NCI-H2107 (cell line): ENCODE measurements at places on chromosomes 3 and 15.

DNA sequence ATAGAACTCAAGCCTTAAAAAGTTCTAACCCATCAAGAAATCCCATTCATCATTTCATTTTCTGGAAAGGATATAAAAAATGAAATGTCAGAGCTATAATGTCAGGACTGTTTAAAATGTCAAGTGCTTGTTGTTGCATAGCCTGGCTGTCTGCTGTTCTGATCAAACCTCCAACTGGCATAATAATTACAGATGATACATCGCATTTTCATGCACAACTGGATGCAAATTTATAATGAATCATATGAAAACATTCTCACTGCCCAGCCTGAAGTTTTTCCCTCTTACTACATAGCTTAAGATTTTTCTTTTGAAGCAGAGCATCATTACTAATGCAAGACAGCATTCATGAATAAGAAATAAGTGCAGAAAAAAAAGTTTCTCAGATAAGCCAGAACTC is 46.5 kb downstream of the GUCA1C start:
- no peak for DNase-seq

GRCh38 chr15:69145694-69146492 is 14.5 kb upstream of the GLCE start:
- DNase-seq, result no peak

DNA sequence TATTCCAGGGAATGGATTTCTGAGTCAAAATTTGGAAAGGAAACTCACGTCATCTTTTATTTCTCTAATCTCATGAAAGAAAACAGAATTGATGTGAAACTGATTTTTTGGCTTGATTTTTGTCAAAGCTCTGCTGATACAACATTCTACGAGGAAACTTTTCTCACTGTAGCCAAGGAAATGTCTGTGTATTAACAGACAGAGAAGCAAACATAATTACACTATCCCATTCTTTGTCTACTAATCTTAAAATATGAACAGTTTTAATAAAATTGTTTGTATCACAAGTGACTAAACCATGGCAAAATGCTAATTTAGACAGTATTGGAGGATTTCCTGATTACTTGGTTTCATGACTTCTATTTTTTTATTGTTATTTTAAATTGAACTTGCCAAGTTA is 1437.0 kb downstream of the OTOL1 start:
- no peak for DNase-seq

DNA sequence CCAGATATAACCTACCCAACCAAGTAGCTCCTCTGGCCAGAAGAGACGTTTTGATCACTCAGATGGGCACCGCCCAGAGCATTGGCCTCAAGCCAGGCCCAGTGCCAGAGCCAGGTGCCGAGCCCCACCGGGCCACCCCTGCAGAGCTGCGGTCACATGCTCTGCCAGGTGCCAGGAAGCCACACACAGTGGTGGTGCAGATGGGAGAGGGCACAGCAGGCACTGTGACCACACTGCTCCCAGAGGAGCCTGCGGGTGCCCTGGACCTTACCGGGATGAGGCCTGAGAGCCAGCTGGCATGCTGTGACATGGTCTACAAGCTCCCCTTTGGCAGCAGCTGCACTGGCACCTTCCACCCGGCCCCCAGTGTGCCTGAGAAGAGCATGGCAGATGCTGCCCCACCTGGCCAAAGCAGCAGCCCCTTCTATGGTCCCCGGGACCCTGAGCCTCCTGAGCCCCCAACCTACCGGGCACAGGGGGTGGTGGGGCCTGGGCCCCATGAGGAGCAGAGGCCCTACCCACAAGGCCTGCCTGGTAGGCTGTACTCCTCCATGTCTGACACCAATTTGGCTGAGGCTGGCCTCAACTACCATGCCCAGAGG is 19.1 kb upstream of the APEH start:
- peak; percentile 53 for DNase-seq

GRCh38 chr3:45639044-45639392 is 44.5 kb downstream of the LIMD1 start:
- DNase-seq, result no peak

DNA sequence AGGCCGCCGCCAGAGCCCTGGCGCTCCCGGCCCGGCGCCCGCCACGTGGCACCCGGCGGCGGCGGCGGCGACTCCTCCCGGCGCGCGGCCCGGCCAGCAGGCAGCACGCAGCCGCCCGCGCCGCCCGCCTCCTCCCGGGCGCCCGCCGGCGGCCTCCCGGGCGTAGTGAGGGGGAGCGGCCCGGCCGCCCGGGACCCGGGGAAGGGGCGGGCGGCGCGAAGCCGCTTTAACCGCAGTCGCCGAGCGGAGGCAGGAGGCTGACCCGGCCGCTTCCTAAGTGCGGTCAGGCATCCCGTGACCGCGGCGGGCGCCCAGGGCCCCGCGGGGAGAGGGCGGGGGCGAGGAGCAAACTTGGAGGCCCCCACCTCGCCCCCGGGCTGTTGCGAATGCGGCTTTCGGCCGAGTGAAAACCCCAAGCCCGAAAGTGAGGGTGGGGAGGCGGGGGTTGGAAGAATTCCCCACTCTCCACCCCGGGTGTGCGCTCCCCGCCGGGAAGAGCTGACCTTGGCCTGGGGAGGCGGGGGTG is 1.7 kb upstream of the HES1 start:
- DNase-seq, result no peak

- no peak for DNase-seq
These were observed 179.3 kb upstream of the CHRM5 start for GRCh38 chr15:33788906-33789540.

- DNase-seq, result no peak
These were observed 34.7 kb downstream of the ARRDC4 start for GRCh38 chr15:97995192-97995591.

- DNase-seq, result no peak
These were observed 4.5 kb downstream of the EIF4A2 start for GRCh38 chr3:186787642-186788481.

- no peak for DNase-seq
These were observed 206.1 kb upstream of the UBE2E2 start for GRCh38 chr3:22996920-22997571.

DNA sequence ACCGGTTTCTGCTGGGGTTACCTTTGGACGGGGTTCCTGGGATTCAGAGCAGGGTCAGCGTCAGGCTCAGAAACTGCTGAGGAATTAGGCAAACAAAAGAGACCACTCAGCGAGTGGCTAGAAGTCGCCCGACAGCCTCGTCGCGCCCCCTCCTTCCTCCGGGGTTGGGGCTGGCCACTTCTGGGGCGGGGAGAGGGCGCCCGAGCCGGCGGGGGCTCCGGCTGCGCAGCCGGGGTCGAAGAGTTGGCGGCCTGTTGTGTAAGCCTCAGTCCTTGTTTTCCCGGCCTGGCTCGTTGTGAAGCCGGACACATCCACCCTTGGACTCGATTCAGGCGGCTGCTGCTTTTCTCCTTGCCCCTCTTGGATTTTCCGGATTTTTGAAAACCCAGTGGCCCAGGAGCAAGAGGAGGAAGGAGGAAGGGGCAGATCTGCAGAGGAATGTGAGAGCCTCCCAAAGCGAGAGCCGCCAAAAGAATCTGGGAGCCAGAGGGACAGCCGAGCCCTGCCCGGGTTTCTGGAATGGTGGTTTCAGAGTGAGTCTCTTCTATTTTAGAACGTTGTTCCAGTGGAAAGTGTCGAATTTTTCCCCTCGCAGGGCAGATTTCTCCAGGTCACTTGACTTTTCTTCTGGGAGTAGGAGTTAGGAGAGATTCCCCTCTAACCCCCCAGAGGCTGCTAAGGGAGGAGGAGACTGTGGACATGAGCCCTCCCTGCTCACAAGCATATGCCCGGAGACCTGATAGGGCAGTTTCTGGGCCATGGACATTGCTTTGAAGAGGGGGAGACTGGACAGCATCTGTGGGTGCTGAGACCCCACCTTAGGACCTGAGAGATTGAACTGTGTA is 666 bp downstream of the SNX33 start:
- DNase-seq, result no peak

- no peak for DNase-seq
These were observed 50.7 kb downstream of the CSNK1G1 start for GRCh38 chr15:64305261-64305660.

GRCh38 chr3:128427175-128427857 is 39.4 kb downstream of the DNAJB8 start:
- no peak for DNase-seq

DNA sequence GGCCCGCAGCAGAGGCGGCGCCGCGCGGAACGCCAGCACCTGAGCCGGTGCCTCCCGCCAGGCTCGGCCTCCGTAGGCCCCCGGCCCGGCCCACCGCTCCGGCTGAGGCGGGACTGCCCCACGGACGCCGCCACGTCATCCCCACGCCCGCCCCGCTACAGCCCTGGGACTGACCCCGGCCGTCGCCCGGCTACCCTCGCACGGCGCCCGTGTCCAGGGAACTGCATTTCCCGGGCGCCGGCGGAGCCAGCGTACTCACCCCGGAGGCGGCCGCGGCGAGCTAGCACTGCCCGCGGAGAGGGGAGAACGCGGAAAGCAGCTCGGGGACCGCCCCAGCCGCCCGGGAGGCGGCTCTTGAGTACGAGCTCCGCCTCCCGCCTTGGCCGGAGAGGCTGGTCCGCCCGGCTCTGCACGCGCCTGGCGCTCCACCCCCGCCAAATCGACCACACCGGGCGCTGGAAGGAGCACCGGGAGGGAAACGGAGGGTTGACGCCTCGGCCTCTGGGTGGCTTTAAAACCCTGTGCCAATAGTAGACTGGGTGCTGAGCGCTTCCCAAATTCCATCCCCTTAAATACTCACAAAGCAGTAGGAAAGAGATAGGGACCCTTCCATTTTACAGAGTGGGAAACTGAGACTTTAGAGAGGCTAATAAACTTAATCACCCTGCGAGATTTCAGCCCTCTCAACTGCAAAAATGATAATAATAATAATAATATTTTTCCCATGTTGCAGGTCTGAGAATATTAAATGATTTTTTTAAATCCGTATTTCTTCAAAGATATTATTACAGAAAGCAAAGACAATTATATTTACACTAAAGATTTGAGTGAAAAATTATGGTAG is at the start of gene B4GALT4:
Gene B4GALT4 (minus strand): TSS at position 288 of the 844 bp plus-strand sequence. CDS start 10,779 bp downstream, outside the sequence.
- peak; percentile 83 for DNase-seq

DNA sequence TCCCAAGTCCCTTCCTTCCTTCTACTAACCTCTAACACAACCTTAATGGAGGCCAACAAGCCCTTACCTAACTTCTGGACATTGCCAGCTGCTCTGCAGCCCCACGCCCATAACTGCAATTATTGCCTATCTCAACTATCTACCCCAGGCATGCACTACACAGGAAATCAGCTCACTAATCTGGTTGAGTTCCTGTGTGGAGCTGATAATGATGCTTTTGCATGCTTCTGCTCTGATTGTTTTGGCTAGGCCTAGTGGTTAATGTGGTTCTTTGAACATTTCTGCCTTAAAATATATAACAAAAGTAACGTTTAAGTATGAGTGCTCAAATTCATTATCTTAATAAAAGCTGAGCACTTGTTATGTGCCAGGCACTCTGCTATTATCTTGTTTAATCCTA is 463.9 kb downstream of the MFSD1 start:
- DNase-seq, result no peak

- DNase-seq, result no peak
These were observed 157.2 kb downstream of the TIGIT start for GRCh38 chr3:114451051-114451451.

- DNase-seq, result peak; percentile 80
These were observed 90.9 kb upstream of the CHD2 start for GRCh38 chr15:92809064-92809879.

GRCh38 chr15:44796508-44796907 is 60.2 kb downstream of the TRIM69 start:
- no peak for DNase-seq

DNA sequence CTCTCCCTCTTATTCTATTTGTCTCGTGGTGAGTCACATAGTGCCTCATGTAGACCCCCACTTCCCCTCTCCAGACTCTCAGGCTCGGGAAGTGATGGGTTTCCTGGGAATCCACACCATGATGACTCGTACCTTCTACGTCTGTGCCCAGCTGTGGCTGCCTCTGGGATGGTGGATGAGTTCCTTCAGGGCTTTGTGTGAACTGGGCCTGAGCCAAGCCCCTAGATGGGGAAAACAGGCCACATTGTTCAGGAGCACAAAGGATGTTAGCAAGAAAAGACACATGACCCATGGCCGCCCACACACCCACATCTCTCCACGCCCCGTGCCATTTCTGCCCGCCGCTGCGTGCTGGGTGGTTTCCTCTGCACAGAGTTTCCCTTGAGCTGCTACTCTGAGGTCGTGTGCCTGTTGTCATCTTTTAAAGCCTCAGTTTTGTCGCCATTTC is 10.5 kb downstream of the ISG20 start:
- no peak for DNase-seq

GRCh38 chr15:80099241-80099640 is 39.8 kb downstream of the ZFAND6 start:
- DNase-seq, result no peak

DNA sequence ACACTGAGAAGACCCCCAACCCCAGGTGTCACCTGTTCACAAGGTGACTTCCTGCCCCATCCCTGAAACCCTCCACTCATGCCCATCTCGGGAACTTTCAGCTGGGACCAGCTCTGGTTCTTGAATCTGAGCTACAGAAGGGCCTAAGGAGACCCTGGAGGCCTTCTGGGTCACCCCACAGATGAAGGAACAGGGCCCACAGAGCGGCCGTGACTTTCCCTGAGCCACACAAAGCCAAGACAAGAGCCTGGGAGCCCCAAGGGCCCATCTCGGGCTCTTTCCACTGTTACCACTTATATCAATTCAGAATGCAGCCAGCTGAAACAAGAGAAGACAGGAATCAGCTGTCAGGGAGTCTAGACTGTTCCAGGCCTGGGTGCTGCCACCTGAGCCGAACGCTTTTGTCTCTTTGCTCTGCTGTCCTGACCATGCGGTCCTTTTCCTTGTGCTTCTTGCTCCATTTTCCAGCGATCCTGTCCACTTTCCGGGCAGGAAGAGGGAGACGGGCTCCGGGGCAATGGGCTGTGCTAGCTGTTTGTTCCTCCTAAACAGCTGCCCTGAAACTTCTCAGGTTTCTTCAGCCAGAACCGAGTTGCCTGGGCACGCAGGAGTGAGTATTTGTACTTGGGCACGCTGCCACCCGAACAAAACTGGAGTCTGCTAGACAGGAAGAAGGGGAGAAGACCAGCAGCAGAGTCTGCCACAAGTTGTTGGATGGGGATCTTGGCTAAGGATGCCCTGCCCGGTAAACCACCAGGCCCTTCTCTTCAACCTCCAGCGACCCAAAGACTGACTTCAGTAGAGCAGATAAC is 28.0 kb upstream of the PIGZ start:
- peak; percentile 85 for DNase-seq

DNA sequence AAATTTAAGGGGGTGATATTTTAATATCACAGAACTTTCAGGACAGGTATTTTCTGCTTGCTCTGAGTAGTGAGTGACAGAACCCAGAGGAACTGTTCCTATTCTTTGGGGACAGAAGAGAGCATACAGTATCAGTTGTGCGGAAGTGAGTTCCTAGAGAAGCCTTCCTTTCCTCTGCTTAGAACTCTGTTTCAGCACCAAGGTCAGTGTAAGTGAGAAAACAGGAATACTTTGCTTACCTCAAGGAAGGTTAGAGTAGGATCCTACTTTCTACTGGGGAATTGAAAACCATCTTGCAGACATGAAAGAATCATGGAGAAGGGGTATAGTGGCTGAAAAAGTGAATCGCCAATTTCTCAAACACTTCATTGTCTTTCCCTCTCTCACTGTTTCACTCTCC is 542.4 kb downstream of the SQOR start:
- DNase-seq, result no peak
